Activated gamma-delta T cell treated with anti-CD3 and anti-CD28 coated beads, Interleukin-2, amount 50 U/mL, for 16 hours (primary cell): ENCODE measurements at places on chromosomes 5 and 9.

DNA sequence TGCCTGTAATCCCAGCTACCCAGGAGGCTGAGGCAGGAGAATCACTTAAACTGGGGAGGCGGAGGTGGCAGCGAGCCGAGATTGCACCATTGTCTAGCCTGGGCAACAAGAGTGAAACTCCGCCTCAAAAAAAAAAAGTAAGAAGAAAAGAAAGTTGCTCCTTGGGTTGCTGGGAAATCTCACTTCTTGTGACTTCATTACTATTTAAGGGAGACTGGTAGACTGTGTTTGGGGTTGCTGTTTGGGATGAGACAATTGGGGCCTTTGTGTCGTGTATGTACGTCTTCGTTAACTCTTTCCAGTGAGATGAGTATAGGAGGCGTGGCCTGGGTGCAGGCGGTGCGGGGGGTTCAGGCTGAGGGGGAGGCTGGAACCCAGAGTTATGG is 11.6 kb downstream of the NDST1 start:
- DNase-seq: no peak

- no peak for DNase-seq
These were observed 16.1 kb downstream of the SLC22A4 start for GRCh38 chr5:132310141-132310834.

GRCh38 chr5:28077291-28078240 is 1039.2 kb upstream of the CDH9 start:
- DNase-seq: no peak

- DNase-seq: no peak
These were observed 242.1 kb upstream of the NUDT12 start for GRCh38 chr5:103804711-103805110.

DNA sequence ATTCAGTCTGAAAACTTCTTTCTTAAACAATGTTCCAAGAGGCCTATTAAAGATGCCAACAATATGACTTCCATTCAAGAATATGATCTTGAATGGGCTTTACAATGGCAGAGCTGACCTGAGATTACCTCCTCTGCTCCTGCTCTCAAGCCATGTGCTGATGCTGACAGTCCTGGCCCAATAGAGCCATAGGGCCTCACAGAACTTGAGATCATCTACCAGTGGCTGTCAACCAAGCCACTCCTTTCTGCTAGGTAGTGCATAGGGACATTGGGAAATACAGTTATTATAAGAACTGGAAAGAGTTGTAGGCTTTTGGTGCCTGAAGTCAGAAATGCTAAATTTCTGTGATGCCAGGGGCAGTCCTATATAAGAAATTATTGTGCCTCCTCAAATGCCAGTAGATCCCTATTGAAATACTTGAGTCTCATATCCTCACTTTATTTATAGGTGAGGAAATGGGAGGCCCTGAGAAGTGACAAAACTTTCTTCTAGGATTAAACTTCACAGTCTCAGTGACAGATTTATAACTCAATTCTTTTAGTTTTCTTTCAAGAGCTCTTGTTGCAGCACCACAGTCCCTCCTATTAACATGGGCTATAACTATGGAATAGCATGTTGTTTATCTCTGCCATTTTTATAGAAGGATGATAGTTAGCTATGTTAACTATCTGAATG is 10.9 kb downstream of the GHR start:
- DNase-seq: no peak

- no peak for DNase-seq
These were observed 223.2 kb upstream of the PANK3 start for GRCh38 chr5:168802337-168802736.

DNA sequence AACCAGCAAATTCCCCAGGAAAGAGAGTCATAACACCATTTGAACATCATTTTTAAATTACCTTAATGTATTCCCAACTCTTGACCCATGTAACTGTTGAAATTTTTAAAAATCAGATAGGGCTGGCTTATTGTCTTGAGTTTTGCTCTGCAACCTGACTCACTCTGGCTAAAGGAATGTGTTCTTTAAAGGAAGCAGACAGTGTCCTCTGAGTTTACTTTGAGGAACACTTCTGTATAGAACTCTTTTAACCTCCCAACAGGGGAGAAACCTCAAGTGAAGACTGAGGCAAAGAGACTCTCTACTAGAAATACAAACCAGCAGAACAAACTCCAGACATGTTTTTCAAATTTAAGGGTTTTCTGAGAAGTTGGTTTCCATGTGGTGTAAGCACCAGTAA is 248.9 kb downstream of the CWC27 start:
- no peak for DNase-seq

GRCh38 chr5:73770172-73771025 is 144.4 kb downstream of the ARHGEF28 start:
- no peak for DNase-seq

- no peak for DNase-seq
These were observed 10.9 kb downstream of the SMIM3 start for GRCh38 chr5:150789450-150789849.

DNA sequence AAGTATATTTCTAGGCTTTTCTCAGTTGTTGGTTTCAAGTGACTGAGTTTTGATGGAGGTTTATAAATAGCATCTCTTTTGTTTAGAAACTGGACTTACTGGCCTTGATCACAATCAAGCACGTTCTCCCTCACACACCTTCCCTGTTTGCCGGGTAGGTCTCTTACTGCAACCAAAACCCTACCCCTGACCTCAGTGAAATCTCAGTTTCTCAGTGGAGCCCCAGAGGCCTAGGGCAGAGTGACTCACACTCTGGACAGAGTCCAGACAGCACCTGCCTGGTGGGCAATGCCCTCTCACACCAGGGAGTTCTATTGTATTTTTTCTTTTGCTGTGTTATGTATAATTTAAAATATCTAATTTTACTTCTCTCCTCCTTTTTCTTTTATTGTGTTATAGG is 48.4 kb upstream of the EPB41L4B start:
- no peak for DNase-seq

DNA sequence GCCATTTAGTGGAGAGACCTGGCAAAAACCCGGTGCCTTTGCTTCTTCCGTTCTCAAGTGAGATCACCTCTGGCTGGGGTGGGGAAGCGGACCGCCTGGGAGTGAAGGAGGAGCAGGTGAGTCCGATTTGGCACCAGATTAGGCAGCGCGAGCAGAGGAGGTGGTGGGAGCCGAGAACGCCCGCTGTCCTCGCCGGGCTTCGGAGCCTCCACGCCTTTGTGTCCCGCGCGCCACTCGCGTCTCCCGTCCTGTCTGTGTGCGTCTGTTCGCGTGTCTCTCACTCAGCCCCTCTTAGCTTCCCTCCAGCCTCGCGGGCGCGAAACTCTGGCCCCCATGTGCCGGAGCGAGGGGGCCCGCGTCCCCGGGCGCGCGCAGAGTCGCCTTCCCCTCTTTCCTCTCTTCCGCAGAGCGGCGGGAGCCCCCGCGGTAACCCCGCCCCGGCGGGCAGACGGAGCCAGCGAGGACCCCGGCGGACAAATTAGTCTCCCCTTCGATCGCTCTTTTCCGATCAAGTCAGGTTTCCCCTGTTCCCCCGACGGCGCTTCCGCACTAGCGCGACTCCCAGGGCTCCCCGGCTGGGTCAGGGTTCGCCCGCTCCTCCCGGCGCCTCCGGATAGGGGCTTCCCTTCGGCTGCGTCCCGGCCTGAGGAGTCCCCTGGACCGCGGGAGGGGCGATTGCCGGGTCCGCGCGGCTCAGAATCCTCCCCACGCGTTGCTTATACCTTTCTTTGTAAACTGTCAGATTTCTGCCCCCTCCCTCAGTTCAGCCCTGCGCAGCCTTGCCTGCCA is 7.1 kb downstream of the POU4F3 start:
- no peak for DNase-seq

GRCh38 chr5:1378096-1378495 is 33.2 kb upstream of the CLPTM1L start:
- no peak for DNase-seq

GRCh38 chr9:119836036-119836435 is 466.8 kb upstream of the BRINP1 start:
- DNase-seq: no peak

DNA sequence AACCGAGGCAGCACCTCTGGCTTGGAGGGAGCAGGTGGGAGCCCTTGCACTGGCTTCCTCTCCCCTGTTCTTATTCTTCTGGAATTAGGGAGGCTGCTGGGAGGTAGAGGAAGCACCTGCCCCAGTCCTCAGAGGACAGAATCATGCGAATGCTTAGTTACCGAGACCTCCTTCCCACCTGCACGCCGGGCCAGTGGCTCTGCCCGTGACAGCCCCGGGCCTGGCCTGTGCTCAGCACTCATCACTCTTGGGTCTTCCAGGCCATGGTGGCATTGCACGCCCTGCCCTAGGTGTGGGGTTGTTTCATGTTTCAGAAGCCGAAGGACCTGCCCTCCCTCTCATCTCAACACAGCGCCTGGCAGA is 45.3 kb upstream of the NKD2 start:
- DNase-seq: no peak

DNA sequence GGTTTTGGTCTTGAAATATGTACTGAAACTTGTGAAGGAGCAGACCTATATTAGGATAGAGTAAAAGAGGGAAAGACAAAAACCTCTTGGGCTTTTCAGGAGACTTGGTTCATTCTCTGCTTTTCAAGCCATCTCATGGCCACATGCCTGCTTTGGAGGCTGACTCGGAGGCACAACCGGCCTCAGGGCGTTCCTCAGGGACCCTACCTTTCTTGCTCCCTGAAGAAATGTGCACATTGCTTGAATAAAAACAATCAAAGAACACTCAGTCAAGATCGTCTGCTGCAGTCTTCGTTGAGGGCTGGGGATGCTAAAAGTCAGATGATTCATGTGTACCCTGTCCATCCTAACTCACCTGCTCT is 994 bp downstream of the IRGM start:
- DNase-seq: no peak

DNA sequence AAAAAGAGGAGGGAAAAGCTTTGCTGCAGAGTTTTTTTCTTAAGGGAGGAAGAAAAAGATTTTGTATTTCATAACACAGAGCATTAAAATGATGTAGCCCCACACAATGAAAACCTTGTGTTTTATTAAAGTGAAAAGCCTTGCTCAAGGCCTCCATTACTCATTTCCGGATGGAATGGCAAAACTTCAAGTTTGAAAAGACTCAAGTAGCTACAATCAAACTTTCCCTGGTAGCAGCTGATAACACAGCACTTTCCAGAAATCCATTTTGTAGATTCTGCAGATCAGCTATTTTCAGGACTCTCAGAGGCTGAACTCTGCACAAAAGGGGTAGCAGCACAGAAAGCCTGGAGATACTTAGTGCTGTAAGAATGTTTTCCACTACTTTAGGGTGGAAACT is 374.8 kb downstream of the NFIB start:
- no peak for DNase-seq

- no peak for DNase-seq
These were observed 1.5 kb upstream of the MYO10 start for GRCh38 chr5:16937503-16938161.

- DNase-seq: no peak
These were observed 152.7 kb downstream of the ATP10B start for GRCh38 chr5:160699301-160699700.

DNA sequence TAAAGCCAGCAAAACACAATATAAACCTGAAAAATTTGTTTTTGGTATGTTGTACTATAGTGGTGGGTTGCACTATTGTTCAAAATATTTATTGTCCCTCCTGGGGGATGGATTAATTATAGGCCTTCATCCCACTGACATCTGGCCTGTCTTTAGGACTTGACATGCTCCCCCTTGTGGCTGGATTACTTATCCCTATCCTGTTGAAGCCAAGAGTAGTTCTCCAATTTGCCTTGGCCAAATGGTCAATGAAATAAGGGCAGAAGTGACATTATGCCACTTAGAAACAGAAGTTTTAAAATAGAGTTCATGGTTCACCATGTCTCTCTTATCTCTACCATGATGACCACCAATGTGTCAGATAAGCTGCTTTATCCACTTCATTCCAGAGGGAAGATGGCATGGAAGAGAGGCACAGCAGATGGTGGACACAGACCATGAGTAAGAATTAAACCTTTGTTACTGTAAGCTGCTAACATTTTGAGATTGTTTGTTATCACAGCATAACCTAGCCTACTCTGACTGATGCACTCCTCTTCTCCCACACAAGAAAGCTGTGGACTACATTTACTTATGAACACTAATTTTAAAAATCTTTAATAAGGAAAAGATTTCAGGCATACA is 29.2 kb upstream of the ARHGEF28 start:
- no peak for DNase-seq

GRCh38 chr5:142981886-142982820 is 212.0 kb downstream of the ARHGAP26 start:
- DNase-seq: no peak

DNA sequence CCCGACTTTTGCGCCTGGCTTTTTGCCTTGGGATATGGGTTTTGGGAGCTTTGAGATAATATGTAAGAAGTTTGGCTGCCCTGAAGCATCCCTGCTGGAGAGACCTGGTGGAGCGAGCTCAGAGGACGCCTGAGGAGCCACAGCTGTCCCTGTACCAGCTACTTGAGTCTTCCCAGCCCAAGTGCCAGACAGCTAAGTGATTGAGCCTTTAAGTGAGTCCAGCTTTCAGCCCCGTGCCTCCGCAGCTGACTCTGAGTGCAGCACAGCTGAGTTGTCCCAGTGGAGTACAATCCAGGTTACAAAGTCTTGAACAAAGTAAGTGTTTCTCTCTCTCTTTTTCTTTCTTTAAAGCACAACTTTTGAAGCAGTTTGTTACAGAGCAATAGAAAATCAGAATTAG is 203.8 kb upstream of the DAP start:
- no peak for DNase-seq

DNA sequence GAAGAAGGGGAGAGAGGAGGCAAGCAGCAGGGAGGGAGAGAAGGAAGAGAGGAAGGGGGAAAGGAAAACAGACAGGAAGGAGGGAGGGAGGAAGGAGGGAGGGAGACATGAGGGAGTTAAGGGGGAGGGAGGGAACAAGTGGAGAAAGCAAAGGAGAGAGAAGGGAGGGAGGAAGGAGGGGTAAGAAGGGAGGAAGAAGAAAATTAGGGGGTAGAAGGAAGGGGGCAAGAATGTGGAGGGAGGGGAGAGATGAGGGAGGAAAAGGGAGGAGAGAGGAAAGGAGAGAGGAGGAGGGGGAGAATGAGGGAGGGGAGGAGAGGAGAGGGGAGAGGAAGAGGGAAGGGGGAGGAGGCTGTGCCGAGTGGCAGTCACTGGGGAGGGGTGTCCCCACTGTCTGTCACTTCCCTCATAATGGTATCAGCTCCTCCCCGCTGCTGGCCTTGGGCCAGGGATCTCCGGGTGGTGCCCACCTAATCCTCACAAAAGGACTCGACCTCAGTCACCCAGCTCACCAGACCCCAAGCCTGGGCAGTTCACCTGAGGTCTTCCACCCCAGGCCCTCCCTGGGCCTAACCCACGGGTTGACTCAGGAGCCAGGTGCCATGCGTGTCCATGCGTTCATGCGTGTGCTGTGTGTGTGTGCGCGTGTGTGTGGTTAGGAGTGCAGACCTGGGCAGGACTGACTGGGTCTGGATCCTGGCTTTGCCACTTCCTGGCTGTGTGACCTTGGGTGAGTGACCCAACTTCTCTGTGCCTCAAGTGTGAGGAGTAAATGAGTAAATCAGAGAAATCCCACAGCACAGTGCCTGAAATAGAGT is 18.1 kb downstream of the C9orf50 start:
- no peak for DNase-seq

GRCh38 chr5:111173476-111173875 is 50.7 kb upstream of the CAMK4 start:
- DNase-seq: no peak
